ENCODE measurements at places on chromosomes 12 and 14.

DNA sequence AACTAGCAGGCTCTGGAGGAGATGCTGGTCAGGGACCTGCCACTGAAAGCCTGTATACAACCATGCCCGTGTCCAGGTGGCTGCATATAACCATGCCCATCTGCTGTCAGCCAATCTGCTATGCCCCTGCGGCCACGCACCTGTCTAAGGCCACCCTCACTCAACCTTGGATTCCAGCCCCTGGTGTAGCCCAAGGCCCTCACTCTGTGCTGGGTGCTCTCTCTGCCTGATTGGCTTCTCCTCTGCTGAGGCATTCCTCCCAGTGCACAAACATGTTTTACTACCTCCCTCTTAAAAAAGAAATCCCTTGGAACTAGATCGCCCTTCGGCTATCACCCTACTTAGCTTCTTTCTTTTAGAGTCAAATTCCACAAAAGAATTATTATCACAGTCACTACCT is 45.5 kb downstream of the ZFP36L1 start:
- no peak for DNase-seq

- no peak for DNase-seq
Observed at GRCh38 chr12:68786929-68787328, 21.0 kb upstream of the MDM2 start.

GRCh38 chr14:81157431-81157830 is 63.3 kb downstream of the GTF2A1 start:
- no peak for DNase-seq

DNA sequence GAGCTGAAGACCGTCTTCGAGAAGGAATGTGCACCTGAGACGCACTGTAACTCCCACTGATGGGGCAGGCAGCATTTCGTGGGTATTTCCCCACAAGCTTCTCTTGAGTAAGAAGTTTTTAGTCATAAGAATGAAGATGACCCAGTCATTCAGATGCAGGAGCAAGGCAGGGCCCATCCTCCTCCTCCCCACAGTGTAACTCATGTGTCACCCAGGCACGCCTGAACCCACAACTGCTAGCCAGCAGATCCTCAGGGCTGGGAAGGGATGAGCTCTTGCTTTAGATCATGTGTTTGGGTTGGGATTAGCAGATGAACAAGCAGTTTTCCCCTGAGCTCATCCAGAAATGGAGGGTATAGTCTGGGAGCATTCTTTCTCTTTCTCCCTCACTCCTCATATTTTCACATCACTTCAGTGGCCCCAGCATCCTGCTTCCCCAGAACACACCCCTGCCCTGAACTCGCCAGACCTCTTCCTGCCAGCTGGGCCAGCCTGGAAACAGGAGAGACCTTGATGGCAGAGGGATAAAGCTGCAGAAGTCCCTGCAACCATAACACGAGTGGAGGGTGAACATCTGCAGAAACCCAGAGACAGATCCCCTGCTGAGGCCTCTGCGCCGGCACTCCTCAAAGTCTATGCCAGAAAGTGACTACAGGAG is 73.3 kb downstream of the B4GALNT3 start:
- no peak for DNase-seq

DNA sequence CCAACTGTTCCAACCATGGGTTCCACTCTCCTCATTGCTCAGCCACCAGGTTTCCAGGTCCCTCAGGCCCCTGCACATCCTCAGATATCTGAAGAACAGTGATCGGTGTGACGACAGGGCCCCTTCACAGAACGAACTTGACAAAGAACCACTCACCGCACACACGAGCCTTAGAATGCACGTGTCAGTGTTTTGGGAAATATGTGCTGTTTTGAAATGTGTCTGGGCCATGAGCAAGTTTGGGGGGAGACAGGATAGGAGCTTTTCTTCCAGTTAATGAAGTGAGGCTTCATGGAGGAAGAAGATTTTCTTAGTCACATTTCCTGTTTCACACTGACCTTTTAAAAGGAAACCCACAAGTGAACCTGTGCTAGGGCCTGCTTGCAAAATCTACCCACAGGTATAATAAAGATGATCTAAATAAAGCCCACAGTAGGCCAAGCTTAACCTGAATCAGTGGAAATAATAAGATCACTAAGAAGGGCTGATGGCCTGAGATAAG is 58.6 kb downstream of the ZFP36L1 start:
- DNase-seq: peak; percentile 7

DNA sequence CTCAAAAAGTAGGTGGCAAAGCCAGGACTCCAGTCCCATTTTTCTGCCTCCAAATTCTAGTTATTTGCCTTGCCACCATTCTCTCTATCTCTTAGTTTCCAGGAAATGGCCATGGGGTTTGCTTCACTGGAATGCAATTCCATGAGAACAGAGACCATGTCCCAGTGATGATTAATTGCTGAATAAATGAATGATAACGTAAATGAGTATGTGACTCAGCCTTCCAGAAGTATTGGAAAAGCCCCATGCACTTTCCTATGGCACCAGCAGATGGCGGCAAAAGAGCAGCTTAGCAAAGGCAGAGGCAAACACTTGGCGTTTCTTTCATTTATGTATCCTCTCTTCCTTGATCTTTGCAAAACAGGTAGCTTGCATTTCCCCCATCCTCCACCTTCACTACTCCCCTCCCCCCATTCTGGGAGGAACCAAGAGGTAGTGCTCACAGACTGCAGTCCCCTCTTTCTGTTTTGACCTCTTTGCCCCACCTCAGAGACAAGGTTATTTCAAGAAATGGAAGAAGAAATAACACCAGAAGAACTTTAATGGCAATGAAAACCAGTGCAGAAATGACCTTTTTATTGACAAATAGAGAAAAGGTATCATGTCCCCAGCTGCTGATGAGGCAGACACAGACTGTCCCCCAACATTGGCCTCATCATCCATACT is 21.3 kb downstream of the TBX3 start:
- peak; percentile 37 for DNase-seq

GRCh38 chr12:42030588-42030987 is 114.1 kb downstream of the GXYLT1 start:
- DNase-seq: no peak

Measured in stimulated activated CD4-positive, alpha-beta T cell treated with anti-CD3 and anti-CD28 coated beads, Interleukin-1b, Interleukin-23, amount 100 ng/mL, for 24 hours (primary cell).